ENCODE measurements at places on chromosomes 7 and 10. TPM values are rescaled to one million over a fixed set of nuclear protein-coding genes. Genes with fewer than 3 reads are reported as not detected.

DNA sequence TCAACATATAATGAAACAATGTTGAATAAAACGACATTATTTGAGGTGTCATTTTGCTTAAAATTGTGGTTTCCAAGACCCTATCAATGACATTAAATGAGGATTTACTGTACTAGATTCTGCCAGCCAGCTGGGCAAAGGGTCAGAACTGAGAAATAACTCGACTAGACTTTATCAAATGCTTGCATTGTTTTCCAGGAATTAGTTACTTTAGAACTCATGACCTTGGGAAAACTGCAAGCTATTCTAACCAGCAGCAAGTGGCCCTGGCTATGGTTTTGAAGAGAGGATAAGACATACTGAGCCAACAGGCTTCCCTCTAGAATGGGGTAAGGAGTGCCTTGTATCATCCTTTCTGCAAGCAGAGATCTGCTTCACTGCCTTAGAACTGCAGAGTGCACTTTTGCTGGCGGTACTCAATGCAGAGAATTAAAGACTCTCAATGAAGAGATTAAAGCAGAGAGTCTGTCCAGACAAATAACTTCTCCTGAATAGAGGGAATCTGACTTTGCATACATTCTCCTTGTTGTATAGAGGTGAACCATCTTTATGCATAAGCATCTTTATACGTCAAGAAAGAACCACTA, 281.5 kb downstream of the ARL4A start:
- no peak for DNase-seq

DNA sequence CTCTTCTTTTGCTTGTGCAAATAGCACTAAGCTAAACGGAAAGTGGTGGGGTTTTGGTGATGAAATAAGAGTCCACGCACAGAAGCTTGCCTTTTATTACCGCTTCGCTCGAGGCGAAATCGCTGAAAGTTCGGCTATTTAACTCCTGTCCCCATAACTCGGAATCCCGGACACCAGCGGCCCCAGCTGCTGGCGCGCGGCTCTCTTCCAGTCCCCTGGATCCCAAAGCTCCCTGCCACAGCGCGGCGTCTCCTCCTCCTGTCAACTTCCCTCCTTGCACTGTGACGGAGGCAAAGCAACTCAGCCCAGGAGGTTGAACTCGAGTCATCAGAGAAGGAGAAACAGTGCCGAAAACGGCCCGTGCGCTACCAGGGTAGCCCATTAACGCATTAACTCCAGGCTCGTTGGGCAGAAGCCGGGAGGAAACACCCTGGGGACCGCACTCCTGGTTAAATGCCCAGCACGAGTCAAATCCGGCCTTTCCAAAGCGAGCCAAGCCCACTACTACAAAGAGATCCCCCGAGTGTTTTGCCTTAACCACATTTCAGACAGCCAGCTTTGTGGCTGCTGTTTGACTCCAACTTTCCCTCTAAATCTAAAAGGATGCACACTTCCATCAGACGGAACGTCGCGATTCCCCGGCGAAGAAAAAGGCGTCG, 1.3 kb downstream of the SEMA3D start:
- DNase-seq: peak; percentile 55

GRCh38 chr10:69089638-69090599, 2.0 kb downstream of the SRGN start:
- no peak for DNase-seq

STX1A gene
- polyA plus RNA-seq: 8.0 TPM
